ENCODE measurements at places on chromosomes 3 and 15.

DNA sequence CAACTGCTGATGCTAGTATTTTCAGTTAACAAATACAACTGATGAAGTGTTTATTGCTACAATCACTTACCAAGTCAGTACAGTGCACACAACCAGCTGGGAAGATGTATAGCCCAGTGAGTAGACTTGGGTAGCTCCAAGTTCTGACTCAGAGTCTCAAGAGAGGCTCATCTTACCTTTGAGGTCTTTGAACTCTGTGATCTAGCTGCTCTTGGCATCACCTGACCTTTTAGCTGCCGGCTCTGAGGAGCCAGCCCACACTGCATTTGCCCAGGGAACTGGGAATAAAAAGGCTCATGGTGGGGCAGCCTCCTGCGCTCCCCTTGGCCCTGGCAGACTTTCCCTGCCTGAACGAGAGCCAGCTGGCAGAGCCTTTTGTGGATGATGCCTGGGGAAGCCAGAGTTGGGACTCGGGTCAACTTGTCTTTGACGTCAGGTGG, 82.6 kb downstream of the CEMIP start:
- no peak for DNase-seq

DNA sequence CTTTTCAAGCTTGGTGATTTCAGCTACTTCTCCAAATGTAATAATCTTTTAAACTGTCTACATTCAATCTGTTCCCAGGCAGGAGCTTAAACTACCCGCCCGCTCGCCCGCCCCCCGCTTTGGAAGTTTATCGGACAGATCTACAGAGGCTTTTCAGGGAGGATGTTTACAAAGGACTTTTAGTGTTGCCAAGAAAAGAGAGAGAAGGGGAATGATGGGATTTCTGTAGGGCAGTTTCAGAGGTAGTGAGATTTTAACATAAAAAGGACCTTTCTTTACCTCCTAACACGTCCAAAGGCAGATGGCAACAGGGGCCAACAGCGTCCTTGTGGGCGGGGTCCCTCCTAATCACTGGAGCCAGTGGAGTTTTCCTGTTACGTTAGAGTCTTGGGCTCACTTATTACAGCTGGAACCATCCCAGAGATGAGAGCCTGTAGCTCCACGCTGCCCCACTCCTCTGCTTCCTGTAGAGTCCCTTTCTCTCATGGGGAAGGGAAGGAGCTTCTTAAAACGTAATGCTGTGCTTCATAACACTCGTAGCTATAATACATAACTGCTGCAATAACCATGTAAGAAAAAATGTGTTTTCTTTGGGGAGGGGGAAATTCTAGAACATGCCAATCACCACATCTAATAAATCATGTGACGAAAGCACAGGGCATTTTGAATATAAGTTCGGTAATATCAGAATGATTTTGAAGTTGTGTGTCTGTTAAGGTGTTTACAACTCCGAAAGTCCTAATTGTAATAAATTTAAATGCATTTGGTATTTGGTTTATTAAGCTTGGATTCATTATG, 30.9 kb downstream of the HES1 start:
- DNase-seq, result no peak

DNA sequence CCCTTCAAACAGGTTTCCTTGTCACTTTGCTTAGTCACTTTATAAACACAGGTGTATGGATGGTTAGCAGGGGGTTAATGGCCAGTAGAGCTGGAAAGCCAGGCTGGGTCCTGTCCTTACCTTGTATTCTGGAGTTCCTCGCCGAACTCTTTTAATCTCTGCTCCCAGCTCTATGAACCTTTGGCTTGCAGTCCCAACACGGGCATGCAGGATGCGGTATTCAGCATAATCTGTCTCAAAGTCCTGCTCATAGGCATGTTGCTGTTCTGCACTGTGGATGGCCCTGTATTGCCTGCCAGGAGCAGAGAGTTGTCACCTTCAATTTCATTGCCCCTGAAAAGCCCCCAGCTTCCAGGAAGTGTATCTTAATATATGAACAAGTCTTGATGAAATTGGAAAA, 2.7 kb downstream of the ELL3 start:
- no peak for DNase-seq

DNA sequence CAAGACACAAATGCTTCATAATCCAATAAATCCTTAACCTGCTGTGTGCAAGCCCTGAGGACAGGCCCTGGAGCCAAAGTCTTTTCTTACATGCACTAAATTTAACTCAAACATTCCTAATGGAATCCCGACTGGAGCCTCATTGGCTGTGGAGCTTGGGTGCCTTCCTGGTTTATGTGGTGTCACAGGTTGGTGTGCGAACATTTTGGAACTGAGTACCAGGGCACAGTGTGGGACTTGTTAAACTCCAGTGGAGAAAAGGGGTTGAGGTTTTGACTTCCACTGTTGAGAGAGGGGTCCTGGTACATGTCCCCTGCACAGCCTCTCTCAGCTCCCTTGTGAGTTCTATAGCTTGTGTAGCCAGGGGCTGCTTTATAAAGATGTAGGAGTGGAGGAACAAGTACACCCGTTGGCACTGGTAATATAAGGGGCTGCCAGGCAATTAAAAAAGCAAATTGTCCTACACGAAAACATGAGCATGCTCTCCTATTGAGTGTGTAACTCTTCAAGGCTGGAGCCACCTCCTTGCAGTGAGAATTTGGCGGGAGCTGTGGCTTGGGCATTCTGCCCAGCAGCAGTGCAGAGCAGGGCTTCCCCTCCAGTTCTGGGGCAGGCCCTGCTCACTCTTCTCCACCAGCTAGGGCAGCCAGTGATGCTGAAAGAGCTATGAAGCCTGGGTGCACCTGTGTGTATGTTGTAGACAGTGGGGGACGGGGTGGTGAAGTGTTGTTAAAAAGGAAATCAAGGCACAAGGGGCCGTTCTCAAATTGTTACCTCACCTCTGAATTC, 218.1 kb downstream of the CLSTN2 start:
- DNase-seq, result no peak

- DNase-seq, result no peak
These were observed 41.1 kb upstream of the RASGRP1 start for GRCh38 chr15:38605744-38606143.

GRCh38 chr3:112633757-112634156, 7.2 kb downstream of the CCDC80 start:
- DNase-seq, result no peak

DNA sequence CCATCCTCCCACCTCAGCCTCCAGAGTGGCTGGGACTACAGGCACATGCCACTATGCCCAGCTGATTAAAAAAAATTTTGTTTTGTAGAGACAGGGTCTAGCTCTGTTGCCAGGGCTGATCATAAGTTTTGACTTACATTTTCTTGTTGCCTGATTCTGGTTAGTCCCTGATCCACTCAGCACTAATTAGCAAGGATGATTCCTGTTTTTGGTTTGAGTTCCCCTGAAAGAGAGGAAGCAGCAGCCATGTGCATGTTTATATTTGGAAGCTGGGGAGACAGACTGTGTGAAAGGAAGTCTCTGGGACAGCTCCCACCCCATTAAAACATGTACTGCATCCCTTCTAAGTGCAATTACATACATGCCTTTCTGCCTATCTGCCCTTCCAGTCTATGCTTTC, 3.6 kb upstream of the NCK1 start:
- DNase-seq, result no peak

- no peak for DNase-seq
These were observed 712.5 kb downstream of the PLOD2 start for GRCh38 chr3:145448436-145448835.

GRCh38 chr3:113668015-113668414, 28.4 kb downstream of the USF3 start:
- no peak for DNase-seq

- DNase-seq, result no peak
These were observed 4.4 kb downstream of the TGFBR2 start for GRCh38 chr3:30610702-30611368.

GRCh38 chr3:188326968-188327367, 173.0 kb downstream of the LPP start:
- DNase-seq, result no peak

DNA sequence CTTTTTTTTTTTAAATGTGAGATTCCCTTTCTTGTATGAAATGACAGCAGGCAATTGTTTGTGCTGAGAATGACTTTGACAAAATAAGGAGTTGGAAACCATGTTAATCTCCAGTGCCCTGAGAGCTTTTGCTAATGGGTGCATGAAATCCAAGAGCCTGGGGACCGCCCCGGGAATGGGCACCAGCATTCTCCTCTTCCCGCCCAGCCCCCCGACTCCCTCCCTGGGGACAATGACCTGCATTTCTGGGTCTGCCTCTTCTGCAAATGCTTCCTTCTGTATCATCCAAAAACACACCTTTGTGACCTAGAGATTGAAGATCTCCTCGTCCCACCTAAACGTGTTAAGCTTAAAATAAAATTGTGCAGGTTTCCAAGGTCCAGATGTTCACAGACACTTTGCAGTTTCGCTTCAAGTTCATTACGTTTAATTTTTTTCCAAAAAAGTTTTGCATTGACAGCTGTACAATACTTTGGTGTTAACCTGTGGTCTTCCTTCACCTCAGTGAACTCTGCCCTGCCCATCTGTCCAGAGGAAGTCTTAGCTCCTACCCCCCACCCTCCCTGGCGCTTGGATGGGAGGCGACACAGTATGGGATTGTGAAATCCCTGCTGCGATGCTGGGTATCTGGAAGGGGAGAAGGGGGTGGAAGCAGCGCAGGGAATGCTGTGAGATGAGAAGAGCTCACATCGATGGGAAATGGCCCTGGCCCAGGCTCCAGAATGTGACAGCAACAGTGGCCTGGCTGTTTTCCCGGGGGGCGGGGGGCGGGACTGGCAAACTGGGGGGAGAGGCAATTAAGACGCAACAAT, 50.1 kb downstream of the TLE3 start:
- no peak for DNase-seq

- no peak for DNase-seq
These were observed 82.9 kb upstream of the PXYLP1 start for GRCh38 chr3:141148770-141149169.
